Cardiac fibroblast (primary cell): ENCODE measurements at places on chromosomes 6 and 20.

DNA sequence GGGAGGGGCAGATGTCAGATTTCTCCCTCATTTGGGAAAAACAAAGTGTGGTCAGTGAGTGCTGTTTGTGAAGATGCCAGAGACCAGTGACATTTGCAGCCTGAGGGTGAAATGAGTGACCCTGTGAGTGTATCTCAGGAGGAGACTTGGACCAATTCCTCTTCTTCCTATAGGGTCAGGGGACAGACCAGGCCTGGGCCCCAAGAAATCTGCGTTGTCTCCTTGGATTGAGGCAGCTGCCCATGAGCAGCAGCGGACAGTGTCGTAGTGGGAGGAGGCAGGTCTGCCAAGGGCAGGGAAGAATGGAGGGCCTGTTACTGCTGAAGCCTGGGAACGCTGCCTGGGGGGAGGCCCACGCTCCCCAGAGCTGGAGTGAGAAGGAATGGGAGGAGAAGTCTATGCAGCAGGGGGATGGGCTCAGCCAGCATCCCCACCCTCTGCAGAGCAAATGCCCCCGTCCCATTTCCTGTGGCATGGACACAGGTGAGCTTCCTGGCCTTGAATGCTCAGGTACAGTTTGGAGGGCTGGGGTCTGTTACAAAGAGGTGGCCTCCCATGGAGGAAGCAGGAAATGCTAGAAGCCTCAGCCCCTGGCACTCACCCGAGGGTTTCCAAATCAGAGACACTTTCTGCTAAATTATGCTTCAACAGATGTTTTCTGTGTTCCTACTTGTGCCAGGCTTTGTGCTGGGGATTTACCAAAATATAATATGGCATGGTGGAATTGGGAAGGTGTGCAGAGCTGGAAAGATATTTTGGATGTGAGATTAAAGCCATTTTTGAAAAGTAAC, 29.8 kb downstream of the DAAM2 start:
- DNase-seq, result no peak

GRCh38 chr20:51350941-51351631, 191.4 kb downstream of the NFATC2 start:
- DNase-seq, result peak; percentile 97

GRCh38 chr6:153092082-153093013, 38.7 kb downstream of the RGS17 start:
- peak; percentile 93 for DNase-seq

DNA sequence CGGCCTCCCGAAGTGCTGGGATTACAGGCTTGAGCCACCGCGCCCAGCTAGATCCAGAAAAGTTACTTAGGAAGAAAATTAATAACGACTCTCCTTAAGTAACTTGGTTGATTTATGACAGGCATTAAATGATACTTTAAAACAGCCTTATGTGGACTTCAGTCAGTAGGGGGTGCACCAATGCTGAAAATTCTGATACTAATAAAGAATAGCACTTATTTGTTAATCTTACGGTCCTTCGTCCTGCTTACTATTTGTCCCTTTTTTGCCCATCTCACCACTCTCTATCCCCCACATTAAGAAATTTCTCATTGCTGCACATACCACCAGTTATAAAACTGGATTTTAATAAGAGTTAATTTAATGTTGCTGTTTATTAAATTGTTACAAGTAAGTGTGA, 12.7 kb upstream of the PRELID3B start:
- DNase-seq, result peak; percentile 45

DNA sequence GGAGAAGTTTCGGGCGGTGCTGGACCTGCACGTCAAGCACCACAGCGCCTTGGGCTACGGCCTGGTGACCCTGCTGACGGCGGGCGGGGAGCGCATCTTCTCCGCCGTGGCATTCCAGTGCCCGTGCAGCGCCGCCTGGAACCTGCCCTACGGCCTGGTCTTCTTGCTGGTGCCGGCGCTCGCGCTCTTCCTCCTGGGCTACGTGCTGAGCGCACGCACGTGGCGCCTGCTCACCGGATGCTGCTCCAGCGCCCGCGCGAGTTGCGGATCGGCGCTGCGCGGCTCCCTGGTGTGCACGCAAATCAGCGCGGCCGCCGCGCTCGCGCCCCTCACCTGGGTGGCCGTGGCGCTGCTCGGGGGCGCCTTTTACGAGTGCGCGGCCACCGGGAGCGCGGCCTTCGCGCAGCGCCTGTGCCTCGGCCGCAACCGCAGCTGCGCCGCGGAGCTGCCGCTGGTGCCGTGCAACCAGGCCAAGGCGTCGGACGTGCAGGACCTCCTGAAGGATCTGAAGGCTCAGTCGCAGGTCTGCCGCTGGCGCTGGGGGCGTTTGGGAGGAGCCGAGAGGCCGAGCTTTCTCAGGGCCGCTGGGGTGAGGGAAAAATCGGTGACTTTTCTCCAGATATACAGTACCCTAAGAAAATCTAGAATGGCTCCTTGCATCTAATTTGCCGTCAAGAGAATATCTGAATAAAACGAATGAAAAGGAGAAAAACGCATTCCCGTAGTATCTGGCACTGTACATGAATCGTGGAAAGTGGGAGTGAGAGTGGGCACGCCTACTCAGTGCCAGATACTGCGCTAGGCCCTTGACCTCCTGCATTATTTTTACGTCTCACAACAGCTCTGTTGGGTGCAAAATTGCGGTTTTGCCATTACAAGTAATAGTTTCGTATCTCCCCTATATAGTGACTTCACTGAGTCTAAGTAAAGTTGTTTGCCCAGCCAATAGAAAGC, 1.0 kb downstream of the CALHM6 start:
- DNase-seq, result peak; percentile 62

DNA sequence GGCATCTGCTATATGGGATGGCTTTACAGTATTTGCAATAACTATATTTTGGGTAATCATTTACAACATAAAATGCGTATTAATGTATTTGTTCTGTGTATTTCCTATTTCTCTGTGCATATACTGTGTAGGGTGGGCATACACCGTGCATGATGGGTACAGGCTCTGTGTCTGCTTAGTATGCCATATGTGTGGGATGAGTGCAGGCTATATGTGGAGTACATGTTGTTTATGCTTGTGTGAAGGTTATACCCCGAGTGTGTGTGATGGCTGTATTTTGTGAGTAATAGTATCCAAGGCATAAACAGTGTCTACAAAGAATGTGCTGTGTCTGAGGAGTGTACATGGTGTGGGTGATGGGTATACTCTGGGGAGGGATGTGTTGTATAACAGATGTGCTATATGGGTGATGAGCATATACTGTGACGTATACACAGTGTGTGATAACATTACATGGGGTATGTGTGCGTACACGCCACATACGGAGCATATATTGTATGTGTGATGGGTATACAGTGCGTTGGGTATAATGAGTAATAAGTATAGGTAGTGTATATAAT, 52.7 kb downstream of the CPXM1 start:
- DNase-seq, result no peak

DNA sequence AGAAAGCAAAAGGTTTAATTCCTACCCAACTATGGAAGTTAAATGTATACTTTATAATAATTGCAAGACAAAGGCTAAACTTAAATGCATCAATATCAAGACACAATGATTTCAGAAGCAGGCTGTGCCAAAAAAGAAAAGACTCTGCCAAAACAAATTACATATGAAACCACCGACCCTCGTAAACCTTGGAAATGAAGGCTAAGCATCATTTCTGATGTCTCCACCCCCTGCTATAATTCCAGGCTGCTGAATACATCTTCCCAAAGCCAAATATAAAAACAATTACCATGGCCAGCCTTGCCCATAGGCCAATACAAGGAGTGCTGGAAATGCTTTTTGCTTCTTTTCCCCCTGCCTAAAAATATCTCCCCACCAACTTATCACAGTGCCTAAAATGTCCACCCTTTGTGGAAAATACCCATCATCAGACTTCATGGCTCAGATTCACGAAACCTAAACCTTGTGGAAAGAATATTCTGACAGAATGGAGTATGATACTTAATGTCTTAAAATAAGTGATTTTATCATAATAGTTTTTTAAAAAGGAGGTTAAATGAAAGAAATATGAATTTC, 37.4 kb downstream of the RCAN2 start:
- peak; percentile 28 for DNase-seq

DNA sequence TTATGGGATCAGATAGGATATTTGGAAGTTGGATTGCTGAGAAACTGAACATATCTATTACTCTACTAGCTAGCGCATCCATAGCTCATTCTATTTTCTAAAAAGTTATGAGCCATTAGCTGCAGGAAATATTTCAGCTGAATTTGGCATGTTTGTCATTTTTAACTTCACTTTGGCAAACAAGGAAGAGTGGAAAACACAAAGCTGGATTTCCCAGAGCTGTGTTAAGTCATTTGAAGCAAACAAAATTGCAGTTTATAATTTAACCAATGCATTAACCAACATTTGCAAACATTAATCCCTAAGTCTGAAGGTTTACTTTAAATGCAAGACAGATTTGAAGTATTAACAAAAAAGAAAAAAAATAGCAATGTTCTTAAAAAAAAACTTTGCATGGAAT, 1.2 kb downstream of the ALDH8A1 start:
- DNase-seq, result no peak

DNA sequence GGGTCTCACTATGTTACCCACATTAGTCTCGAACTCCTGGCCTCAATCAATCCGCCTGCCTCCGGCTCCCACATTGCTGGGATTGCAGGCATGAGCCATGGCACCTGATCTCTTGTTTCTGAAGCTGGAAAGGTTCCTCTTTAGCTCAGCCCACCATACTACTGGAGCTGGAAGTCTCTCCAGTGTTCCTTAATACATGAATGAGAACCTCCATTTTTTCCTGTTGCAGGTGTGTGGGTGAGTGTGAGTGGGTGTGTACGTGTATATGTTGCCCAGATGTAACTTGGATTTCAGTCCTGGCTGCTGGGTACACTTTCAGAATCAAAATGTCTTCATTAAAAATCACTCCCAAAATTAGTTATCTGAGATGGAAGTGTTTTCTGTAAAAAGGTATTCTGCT, 11.1 kb downstream of the PNPLA1 start:
- no peak for DNase-seq

- DNase-seq, result no peak
Measured at GRCh38 chr6:35042031-35042815, 98.9 kb downstream of the TCP11 start.

- DNase-seq, result peak; percentile 83
Measured at GRCh38 chr6:26455357-26455970, 2.3 kb upstream of the BTN2A1 start.

GRCh38 chr6:40996591-40997233, 42.3 kb downstream of the UNC5CL start:
- DNase-seq, result peak; percentile 45

GRCh38 chr6:33808641-33809180, 4.9 kb upstream of the MLN start:
- no peak for DNase-seq

GRCh38 chr20:17500826-17501225, 30.4 kb downstream of the BFSP1 start:
- no peak for DNase-seq

- DNase-seq, result no peak
Measured at GRCh38 chr6:164114651-164115050, 700.1 kb downstream of the QKI start.

DNA sequence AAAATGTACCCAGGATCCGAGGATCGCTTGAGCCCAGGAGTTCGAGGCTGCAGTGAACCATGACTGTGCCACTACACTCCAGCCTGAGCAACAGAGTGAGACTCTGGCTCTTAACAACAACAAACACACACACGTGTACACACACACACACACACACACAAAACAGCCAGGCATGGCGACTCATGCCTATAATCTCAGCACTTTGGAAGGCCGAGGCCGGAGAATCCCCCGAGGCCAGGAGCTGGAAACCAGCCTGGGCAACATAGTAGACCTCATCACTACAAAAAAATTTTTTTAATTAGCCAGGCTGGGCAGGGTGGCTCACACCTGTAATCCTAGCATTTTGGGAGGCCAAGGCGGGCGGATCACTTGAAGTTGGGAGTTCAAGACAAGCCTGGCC, 23.3 kb upstream of the ARFGEF2 start:
- peak; percentile 17 for DNase-seq

GRCh38 chr20:42164121-42164890, 546.1 kb upstream of the CHD6 start:
- DNase-seq, result no peak

GRCh38 chr6:168060521-168060931, 18.5 kb downstream of the FRMD1 start:
- DNase-seq, result peak; percentile 88

- DNase-seq, result no peak
Measured at GRCh38 chr6:90955246-90955645, 368.4 kb upstream of the MAP3K7 start.

GRCh38 chr6:23327621-23328020, 758.3 kb downstream of the HDGFL1 start:
- no peak for DNase-seq
